ENCODE measurements at places on chromosomes 3 and 15. TPM values are rescaled to one million over a fixed set of nuclear protein-coding genes. Genes with fewer than 3 reads are reported as not detected.

NANOGP8 gene
- total RNA-seq, result not detected

EBLN2 gene
- 3.8 TPM for total RNA-seq

GRCh38 chr15:27249046-27249759 is 278.2 kb downstream of the GABRG3 start:
- DNase-seq, result no peak

DNA sequence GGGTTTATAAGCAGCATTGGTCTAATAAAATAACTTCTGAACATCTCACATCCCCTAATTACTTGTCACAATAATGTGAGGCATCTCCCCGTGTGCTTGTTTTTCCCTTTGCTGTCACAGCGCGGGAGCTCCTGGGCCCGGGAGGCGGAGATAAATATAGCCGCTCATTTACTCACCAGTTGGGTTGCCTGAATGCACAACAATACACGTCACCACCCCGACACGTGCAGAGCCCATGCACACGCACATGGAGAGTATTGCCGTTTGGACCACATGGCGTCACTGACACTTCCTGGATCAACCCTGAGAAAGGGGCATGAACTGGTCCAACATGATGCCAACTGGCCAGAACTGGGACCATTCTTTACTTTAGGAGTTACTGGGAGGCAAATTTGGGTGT is 76.2 kb downstream of the MRPL46 start:
- no peak for DNase-seq

- peak; percentile 14 for DNase-seq
These were observed 140.7 kb downstream of the BCHE start for GRCh38 chr3:165696496-165696895.

OR5K2 gene
- total RNA-seq, result not detected

DNA sequence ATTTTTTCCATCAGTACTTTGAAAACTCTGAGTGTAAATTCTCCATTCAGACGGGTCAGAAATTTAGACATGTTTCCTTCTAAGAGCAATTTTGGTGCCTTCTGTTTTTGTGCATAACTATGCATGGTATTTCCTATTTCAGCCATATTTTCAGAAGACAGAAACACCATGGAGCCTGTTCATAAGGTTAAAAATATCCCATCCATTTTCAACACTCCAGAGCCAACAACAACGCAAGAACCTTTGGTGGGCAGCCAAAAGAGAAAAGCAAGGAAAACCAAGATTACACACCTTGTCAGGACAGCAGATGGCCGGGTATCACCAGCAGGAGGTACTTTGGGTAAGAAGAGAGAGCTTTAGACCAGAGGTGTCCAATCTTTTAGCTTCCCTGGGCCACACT is 275.6 kb downstream of the BBX start:
- no peak for DNase-seq

DNA sequence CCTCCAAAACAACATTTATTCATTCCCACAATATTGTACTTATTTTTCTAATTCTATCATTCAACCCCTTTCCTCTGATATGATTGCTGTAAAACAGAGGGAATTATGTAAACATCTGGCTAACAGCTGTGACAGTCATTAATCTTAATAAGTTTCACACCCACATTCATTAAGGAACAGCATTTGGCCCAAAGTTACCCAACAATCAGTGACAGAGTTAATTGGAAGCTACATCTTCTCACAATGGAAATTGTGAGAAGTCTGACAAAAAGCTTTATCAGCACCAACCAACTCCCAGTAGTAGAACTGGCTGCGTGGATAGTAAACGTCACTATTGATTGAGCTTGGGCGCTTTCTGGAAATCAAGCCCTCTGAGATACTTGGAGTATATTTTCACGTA is 165.8 kb upstream of the SLC24A5 start:
- DNase-seq, result no peak

LRRC57 gene
- total RNA-seq, result 9.1 TPM

- DNase-seq, result peak; percentile 43
These were observed 45.8 kb downstream of the TM6SF1 start for GRCh38 chr15:83153288-83153687.

- no peak for DNase-seq
These were observed 26.1 kb downstream of the ITGB5 start for GRCh38 chr3:124861041-124861440.

GRCh38 chr15:49370782-49371181 is 52.3 kb upstream of the FGF7 start:
- DNase-seq, result peak; percentile 52

- peak; percentile 54 for DNase-seq
These were observed 9.3 kb downstream of the GALNT15 start for GRCh38 chr3:16183601-16184270.

GUCA1C gene
- not detected for total RNA-seq

DNA sequence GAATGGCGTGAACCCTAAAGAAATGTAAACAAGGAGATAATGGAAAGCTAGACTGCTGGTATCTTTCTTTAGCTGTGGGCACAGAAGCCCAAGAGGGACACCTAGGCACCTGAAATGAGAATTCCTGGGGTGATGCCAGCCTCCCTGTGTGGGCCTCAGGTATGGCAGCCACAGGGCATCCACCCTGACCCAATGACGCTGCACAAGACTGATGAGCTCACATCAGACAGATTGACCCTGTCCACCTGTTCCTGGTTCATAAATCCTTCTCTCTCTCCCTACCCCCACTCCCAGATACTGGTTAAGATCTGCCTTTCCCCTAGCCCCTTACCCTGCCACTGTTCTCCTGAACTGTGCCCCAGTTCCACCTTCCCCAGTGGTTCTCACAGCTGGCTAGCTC is 1.5 kb downstream of the GLB1 start:
- DNase-seq, result no peak

FETUB gene
- total RNA-seq, result not detected

DNA sequence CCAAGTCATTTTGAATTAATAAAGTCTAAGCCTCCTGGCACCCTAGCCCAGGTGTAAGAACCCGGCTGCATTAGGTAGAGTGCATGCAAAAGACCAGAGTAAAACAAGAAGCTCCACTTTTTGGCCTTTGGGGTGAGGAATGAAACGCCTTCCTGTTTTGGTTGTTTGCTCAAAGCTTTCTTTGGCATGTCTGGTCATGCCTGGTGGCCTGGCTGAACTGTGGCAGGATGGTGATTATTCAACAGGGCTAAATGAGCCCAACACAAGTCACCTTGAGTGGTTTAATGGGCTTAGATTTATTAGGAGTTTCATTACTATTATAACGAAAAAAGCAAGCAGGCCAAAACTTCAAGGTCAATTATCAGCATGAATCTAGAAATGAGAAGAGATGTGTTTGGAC is 40.9 kb upstream of the LDHAL6B start:
- DNase-seq, result peak; percentile 23

- DNase-seq, result peak; percentile 49
These were observed 257.3 kb downstream of the ABHD5 start for GRCh38 chr3:43948013-43948412.

NTRK3 gene
- total RNA-seq, result not detected

- no peak for DNase-seq
These were observed 7.5 kb downstream of the UNC45A start for GRCh38 chr15:90942354-90943120.

PLSCR2 gene
- not detected for total RNA-seq

CNOT10 gene
- total RNA-seq, result 42.6 TPM

- peak; percentile 12 for DNase-seq
These were observed 593 bp downstream of the CIAO2A start for GRCh38 chr15:64092864-64093626.

DNA sequence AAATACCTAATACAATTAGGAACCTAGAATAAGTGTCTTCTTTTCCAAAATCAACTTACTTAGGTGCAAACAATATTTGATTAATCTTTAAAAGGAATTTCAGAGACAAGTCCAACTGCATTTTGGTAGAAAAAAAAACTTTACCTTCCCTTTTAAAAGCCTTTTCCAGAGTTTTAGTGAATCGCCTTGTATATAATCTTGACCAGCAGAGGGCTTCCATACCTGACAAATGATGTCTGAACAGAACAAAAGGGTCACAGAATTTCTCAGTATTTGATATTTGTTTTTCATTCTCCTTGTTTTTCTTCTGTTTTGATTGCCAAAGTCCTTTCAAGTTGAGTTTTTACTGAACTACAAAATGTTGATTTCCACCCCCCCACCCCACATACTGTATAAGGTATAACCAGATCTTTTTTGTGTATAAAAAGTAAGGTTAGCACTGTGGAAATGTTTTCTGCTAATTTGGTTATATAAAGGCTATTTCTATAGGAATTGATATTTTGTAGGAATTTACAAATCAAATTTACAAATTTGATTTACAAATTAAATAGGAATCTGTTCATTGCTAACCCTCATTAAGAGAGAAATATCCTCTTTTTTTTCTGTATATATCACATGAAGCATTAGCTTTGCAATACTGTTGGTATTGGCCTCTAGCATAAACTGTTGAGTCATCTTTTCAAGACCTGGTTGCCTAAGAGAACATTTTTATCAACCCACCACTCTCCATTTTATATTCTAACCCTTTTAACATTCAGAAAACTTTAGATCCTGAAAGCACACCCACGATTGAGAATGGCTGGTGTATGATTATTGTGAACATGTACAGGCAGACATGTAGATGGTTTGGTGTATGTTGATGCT is 464.1 kb upstream of the RARB start:
- DNase-seq, result peak; percentile 48

BLM gene
- 10.3 TPM for total RNA-seq

- DNase-seq, result no peak
These were observed 23.1 kb upstream of the RHO start for GRCh38 chr3:129505341-129505740.

ATP13A5 gene
- total RNA-seq, result not detected

DNA sequence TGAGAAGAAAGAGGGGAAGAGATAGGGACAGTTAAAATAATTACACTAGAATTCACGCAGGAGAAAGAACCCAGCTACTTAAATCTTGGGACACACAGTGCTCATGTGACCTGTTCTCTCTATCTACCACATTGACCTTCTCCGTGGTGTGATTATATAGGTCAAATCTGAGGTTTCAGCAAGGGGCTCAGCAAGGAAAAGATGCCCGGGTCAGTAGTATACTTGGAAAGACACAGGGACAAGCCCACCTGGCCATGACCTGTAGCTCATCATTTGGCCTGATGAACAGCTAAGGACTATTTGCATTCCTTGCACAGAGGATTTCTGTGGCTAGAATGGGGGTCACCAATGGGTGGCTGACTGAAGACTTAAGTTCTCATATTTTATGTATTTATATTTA is 71.9 kb downstream of the SSR3 start:
- DNase-seq, result no peak

GRCh38 chr3:23760871-23761373 is 44.8 kb upstream of the UBE2E1 start:
- DNase-seq, result no peak

DNA sequence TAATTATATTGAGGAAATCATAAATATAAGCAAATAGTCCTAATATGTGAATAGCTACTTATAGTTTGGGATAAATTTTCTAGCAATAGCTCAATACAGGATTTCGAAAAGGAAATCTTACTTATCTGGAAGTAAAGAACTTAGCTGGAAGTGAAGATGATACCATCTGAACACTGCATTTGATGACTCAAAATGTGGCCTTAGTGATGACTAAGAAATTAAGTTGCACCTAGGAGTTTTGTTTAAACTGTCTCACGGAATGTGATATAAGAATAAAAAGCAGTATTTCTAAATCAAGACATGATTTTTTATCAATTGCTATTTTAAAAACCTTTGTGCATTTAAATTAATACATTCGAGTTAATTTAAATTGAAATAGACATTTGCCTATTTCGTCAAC is 91.2 kb downstream of the EOMES start:
- peak; percentile 80 for DNase-seq
